Thymus (tissue), 14 donors: ENCODE measurements at places on chromosomes 1 and 21. TPM values are rescaled to one million over a fixed set of nuclear protein-coding genes. Genes with fewer than 3 reads are reported as not detected.

GRCh38 chr1:70486676-70487458 is 75.8 kb downstream of the CTH start:
- H3K4me1 ChIP-seq = no peaks in the 10 kb centered on the region
- H3K36me3 ChIP-seq = no peaks in the 10 kb centered on the region
- H3K4me3 ChIP-seq = no peak overlapping the region
- no peak for DNase-seq

GRCh38 chr1:229378586-229379367 is 35.9 kb upstream of the CCSAP start:
- H3K4me3 ChIP-seq = no peak overlapping the region
- peaks cover 20% of the 10 kb centered on the region for H3K27me3 ChIP-seq
- DNase-seq = no peak
- no peaks in the 10 kb centered on the region for H3K36me3 ChIP-seq
- H3K4me1 ChIP-seq = no peaks in the 10 kb centered on the region
- H3K27ac ChIP-seq = no peak overlapping the region

GRCh38 chr1:157170677-157171515 is 32.7 kb upstream of the ETV3 start:
- H3K27ac ChIP-seq = no peak overlapping the region
- no peak overlapping the region for H3K4me3 ChIP-seq
- no peak for DNase-seq
- peaks cover 2% of the 10 kb centered on the region for H3K27me3 ChIP-seq
- H3K4me1 ChIP-seq = no peaks in the 10 kb centered on the region

DNA sequence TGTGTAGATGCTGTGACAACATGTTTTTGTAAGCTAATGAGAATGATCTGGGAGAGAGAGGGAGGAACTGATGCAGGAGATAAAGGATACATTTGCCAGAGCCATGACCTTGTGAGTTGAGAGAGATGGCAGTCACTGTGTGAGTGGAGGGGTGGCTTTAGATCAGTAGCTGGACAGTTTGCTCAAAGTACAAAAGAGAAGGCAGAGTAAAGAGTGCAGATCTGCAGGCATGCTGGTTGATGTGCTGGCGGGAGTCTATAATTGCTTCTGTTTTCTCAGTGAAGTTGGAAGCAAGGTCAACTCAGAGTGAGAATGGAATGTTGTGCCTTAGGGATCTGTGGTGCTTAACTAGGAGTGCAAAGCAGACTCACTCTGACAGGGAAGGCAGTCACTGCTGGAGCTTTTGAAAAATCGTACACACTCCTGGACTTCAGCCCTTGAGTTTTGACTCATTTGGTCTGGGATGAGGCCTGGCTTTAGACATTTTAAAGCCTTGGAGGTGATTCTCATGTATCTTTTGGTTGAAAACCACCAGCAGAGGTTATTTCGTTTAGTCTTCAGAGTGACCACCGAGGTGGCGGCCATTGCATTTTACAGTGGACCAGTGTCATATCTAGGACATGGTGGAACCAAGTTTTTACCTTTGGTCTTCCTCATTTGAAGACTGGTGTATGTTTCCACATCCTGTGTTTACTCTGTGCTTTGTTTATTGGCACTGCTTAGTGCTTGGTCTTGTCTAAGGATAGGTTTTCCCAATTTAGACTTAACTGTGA is 49.6 kb downstream of the MTR start:
- H3K36me3 ChIP-seq = peaks cover 48% of the 10 kb centered on the region
- H3K4me1 ChIP-seq = peaks cover 8% of the 10 kb centered on the region
- H3K27ac ChIP-seq = no peak overlapping the region
- no peak overlapping the region for H3K4me3 ChIP-seq

- H3K4me1 ChIP-seq = peaks cover 7% of the 10 kb centered on the region
- peaks cover 57% of the 10 kb centered on the region for H3K27me3 ChIP-seq
- H3K4me3 ChIP-seq = no peak overlapping the region
- no peak overlapping the region for H3K27ac ChIP-seq
Measured at GRCh38 chr1:184032930-184033418, 4.6 kb downstream of the COLGALT2 start.

DNA sequence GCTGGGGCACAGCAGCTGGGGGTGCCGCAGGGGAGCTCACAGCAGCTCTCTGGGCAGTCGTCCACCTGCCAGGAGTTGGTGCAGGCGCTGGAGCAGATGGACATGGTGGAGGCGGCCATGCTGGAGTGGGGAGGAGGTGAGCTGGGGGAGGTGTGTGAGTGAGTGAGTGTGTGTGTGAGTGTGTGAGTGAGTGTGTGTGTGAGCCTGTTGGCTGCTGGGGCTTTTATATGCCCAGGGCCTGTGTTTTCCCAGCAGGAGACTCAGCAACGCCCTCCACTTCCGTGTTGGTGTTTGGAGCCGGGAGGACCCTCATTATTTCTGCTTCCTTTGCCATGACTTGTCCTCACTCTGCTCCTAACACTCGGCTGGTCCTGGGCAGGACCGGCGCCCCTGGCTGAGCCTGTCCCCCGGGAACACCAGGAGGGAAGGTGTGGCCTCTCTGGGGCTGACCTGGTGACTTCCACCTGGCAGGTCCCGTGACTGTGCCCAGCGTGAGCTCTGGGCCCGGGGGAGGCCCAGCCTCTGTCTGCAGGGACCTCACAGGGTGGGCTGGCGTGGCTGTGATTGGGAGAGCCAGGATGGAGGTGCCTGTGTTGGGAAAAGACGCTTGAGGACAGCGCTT is at the start of gene KRTAP10-2:
Gene KRTAP10-2, minus strand, starts transcription at position 166 of the 622 bp plus-strand sequence. Its CDS starts 47 bp downstream, at position 119.
- no peaks in the 10 kb centered on the region for H3K4me1 ChIP-seq
- H3K27ac ChIP-seq = no peak within 1 kb of the TSS
- no peak for DNase-seq

GRCh38 chr1:233299450-233299849 is 3.9 kb upstream of the PCNX2 start:
- DNase-seq = no peak
- H3K4me3 ChIP-seq = no peak overlapping the region
- H3K27me3 ChIP-seq = peaks cover 10% of the 10 kb centered on the region
- H3K4me1 ChIP-seq = peaks cover 10% of the 10 kb centered on the region
- no peaks in the 10 kb centered on the region for H3K36me3 ChIP-seq

- DNase-seq = no peak
- no peak overlapping the region for H3K27ac ChIP-seq
Measured at GRCh38 chr21:33731447-33731846, 89.1 kb downstream of the ITSN1 start.

GRCh38 chr1:230504310-230504709 is 78.2 kb upstream of the PGBD5 start:
- H3K36me3 ChIP-seq = no peaks in the 10 kb centered on the region
- no peaks in the 10 kb centered on the region for H3K27me3 ChIP-seq
- DNase-seq = no peak
- H3K27ac ChIP-seq = no peak overlapping the region
- no peak overlapping the region for H3K4me3 ChIP-seq

DNA sequence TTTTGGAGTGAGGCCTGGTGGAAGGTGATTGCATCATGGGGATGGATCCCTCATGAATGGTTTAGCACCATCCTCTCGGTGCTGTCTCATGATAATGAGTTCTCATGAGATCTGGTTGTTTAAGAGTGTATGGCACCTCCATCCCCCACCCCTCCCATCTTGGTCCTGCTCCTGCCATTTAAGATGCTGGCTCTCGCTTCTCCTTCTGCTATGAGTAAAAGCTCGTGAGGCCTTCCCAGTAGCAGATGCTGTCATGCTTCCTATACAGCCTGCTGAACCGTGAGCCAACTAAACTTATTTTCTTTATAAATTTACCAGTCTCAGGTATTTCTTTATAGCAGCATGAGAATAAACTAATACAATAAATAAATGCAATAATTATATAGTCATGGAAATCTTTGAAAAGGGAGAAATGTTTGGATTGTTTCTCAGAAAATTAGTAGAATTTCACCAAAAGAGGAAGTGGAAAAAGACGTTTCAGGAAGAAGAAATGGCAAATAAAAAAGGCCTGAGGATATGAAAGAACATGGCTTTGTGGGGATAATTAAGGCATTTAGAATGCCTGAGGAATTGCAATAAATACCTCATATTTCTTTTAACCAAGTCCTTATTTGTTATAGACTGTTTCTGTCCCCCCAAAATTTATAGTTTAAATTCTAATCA is 451.2 kb upstream of the ADGRL4 start:
- H3K27ac ChIP-seq = no peak overlapping the region
- no peak for DNase-seq
- H3K36me3 ChIP-seq = no peaks in the 10 kb centered on the region

- DNase-seq = no peak
- H3K4me1 ChIP-seq = no peaks in the 10 kb centered on the region
- no peak overlapping the region for H3K4me3 ChIP-seq
- H3K27me3 ChIP-seq = no peaks in the 10 kb centered on the region
- H3K36me3 ChIP-seq = no peaks in the 10 kb centered on the region
- H3K27ac ChIP-seq = no peak overlapping the region
Measured at GRCh38 chr1:177913762-177914540, 55.9 kb downstream of the SEC16B start.

DNA sequence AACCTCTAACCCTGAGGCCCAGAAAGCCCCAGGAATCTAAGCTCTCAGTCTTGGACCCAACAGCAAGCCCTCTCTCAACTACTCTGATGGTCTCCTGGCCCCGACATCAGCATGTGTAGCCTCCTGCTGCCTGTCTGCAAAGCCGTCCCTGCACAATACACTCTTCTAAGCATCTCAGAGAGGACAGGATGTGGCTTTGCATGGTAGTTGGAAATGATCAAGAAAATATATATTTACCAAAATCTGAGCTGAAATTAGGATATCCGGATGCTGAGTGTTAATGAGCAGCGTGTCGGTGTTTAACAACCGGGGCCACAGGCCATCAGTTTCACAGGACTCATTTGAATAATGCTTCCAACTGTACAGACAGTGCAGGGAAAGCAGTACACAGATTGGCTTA is 59.1 kb upstream of the SIM2 start:
- no peaks in the 10 kb centered on the region for H3K4me1 ChIP-seq
- DNase-seq = no peak

DNA sequence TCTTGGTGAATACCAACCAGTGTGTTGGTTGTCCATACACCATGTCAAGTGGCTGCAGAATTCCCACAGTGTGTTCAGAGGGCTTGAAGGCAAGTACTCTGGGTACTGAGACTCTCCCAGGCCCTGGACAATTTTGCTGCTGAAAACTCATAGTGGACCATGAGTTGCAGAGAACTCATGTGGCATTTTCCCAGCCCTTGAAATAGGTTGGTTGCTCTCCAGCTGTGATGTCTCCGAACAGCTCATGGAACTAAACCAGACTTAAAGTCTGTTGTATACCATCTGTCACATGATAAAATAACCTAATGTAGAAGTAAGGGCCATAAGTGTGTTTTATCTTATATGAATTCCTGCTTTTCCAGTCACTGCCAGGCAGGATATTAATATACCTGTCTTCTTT is 67.8 kb downstream of the RGS2 start:
- no peak overlapping the region for H3K27ac ChIP-seq
- H3K27me3 ChIP-seq = no peaks in the 10 kb centered on the region
- H3K4me1 ChIP-seq = no peaks in the 10 kb centered on the region

DNA sequence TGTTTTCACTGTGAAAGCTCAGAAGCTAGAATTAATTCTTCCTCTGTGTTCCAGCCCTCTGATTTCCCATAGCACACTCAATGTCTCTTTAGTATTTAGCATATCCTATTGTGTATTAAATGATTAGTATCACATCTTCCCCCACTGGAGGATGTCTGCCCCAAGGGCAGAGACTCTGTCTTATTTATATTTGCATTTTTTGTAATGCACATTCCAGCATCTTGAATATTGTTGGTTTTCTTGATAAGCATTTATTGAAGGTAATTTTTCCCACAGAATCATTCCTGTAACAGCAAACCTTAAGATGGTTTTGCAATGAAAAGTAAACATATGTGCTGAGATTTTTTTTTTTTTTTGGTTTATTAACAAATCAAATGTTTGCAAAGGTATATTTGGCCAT is 34.1 kb downstream of the CENPF start:
- H3K27me3 ChIP-seq = no peaks in the 10 kb centered on the region
- no peak for DNase-seq
- peaks cover 28% of the 10 kb centered on the region for H3K36me3 ChIP-seq
- H3K4me1 ChIP-seq = no peaks in the 10 kb centered on the region
- no peak overlapping the region for H3K4me3 ChIP-seq

DNA sequence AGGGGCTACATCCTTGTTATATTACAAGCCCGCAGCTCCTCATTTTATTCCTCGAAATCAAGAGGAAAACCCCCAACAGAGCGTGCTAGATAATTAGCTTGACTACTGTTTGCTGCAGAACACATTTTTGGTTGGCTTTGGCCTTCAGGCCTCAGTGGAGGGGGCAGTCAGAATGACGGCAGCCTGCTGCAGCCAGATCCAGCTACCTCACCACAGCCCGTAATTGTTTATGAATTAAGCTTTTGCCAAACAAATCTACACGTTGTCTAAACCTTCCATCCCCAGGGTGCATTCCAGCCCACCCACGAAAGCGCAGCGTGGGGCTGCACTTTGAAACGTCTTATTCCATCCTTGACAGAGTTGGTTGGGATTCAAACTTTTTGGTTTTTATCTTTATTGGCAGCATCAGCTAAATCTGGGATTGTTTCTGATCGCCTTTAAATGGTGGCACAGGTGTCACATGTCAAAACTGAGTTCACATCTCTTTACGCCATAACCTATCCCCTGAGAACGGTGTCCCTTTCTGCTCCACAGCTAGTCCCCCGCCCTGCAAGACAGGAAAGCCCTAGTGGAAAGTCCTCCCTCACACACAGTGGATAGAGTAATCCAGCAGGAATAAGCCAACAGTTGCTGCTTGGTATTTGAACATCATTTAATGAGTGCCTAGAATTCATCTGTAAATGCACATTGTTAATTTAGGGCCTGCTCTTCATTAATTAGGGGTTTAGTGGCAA is 195.5 kb downstream of the LMO4 start:
- no peaks in the 10 kb centered on the region for H3K4me1 ChIP-seq
- H3K27ac ChIP-seq = no peak overlapping the region
- H3K4me3 ChIP-seq = no peak overlapping the region
- H3K36me3 ChIP-seq = no peaks in the 10 kb centered on the region
- DNase-seq = no peak

DNA sequence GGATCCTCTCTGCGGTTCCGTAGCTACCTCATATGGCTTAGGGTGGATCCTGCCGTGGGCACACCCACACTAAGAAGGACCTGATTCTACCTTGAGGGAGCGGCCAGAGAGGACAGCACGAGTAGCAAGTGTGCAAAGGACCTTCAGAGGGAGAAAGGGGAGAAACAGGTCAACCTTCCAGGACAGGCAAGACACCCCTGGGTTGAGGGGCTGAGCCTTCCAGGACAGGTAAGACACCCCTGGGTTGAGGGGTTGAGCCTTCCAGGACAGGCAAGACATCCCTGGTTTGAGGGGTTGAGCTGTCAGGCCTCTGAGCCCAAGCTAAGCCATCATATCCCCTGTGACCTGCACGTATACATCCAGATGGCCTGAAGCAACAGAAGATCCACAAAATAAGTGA is 23.1 kb upstream of the PDPN start:
- no peak for DNase-seq
- H3K4me1 ChIP-seq = no peaks in the 10 kb centered on the region
- no peak overlapping the region for H3K4me3 ChIP-seq

GRCh38 chr1:160605792-160606479 is 26.6 kb upstream of the CD84 start:
- no peak overlapping the region for H3K27ac ChIP-seq
- no peak for DNase-seq
- H3K36me3 ChIP-seq = peaks cover 30% of the 10 kb centered on the region
- no peaks in the 10 kb centered on the region for H3K27me3 ChIP-seq
- H3K4me1 ChIP-seq = peaks cover 48% of the 10 kb centered on the region
- H3K4me3 ChIP-seq = no peak overlapping the region

The SPRR1A gene
- polyA plus RNA-seq = 41.1 TPM

The LEPROT gene
- 34.6 TPM for polyA plus RNA-seq

The NBPF26 gene
- polyA plus RNA-seq = 2.7 TPM

The ADGRB2 gene
- polyA plus RNA-seq = 24.4 TPM

The ACKR1 gene
- 44.4 TPM for polyA plus RNA-seq

The SLAMF9 gene
- 0.71 TPM for polyA plus RNA-seq

The CORT gene
- 0.71 TPM for polyA plus RNA-seq
